ENCODE measurements at places on chromosomes 3 and 15. TPM values are rescaled to one million over a fixed set of nuclear protein-coding genes. Genes with fewer than 3 reads are reported as not detected.

Gene ITIH1
- total RNA-seq, result 0.17 TPM

Gene LRRN1
- total RNA-seq, result 0.30 TPM

Gene OR4M2
- total RNA-seq, result not detected

Gene ESYT3
- 0.07 TPM for total RNA-seq

Gene FBXW12
- total RNA-seq, result not detected

Gene GRAMD2A
- total RNA-seq, result 0.46 TPM

Gene MBD4
- 22.6 TPM for total RNA-seq

Gene CYP1A2
- total RNA-seq, result not detected

Gene SLC28A2
- total RNA-seq, result not detected

Gene CA12
- total RNA-seq, result 359 TPM

Gene CEMIP
- 994 TPM for total RNA-seq

Gene TMCO5A
- not detected for total RNA-seq

Gene IL16
- 0.20 TPM for total RNA-seq

Gene NOX5
- 0.39 TPM for total RNA-seq

Gene SPSB4
- not detected for total RNA-seq

Gene MKRN2OS
- total RNA-seq, result not detected

Gene TMEM212
- total RNA-seq, result not detected

Gene GRIP2
- total RNA-seq, result 0.46 TPM

Gene ADAMTS17
- 4.8 TPM for total RNA-seq

Gene BOC
- 7.6 TPM for total RNA-seq

Gene RTP1
- not detected for total RNA-seq

Gene KLHL40
- not detected for total RNA-seq

Gene LYZL4
- total RNA-seq, result not detected

Gene RTP4
- total RNA-seq, result 0.59 TPM

Gene ZNF654
- total RNA-seq, result 20.1 TPM
